Left renal pelvis (tissue), 4 donors: ENCODE measurements at places on chromosomes 7 and 10. TPM values are rescaled to one million over a fixed set of nuclear protein-coding genes. Genes with fewer than 3 reads are reported as not detected.

The ANKRD61 gene
- polyA plus RNA-seq = 2.8 TPM

GRCh38 chr7:111027396-111027795 is 63.5 kb upstream of the LRRN3 start:
- no peak for DNase-seq

GRCh38 chr10:45456233-45456632 is 82.2 kb downstream of the ALOX5 start:
- no peak for DNase-seq

The TAX1BP1 gene
- polyA plus RNA-seq = 129 TPM

DNA sequence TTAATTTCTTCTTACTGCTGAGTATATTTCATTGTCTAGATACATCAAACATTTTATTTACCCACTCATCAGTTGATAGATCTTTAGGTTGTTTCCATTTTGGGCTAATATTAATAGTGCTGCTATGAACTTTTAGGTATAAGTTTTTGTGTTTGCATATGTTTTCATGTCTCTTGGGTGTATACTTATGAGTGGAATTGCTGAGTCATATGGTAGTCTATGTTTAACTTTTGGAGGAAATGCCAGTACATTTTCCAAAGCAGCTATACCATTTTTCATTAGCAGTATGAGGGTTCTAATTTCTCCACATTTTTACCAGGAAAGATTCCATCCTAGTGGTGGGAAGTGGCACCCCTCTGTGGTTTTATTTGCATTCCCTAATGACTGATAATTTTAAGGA is 101.1 kb downstream of the ANKRD30A start:
- DNase-seq = no peak

DNA sequence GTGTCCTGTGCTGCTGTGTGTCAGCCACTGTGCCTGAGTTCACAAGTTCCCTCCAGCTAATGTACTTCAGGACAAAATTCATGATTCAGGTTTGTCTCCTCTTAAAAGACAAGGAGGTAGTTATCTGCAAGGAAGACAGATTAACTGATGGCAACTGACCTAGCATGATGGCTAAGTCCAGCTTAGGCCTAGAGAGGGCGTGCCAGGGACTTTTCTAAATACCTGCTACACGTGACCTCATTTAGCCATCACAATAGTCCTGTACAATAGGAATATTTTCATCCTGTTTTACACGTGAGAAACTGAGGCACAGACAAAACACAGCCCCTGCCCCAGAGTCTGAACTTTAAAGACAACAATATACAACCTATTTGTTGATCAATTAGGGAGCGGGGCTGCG is 275.7 kb downstream of the XPNPEP1 start:
- DNase-seq = no peak

The MINDY4 gene
- polyA plus RNA-seq = 13.4 TPM

The GHRHR gene
- 0.40 TPM for polyA plus RNA-seq

DNA sequence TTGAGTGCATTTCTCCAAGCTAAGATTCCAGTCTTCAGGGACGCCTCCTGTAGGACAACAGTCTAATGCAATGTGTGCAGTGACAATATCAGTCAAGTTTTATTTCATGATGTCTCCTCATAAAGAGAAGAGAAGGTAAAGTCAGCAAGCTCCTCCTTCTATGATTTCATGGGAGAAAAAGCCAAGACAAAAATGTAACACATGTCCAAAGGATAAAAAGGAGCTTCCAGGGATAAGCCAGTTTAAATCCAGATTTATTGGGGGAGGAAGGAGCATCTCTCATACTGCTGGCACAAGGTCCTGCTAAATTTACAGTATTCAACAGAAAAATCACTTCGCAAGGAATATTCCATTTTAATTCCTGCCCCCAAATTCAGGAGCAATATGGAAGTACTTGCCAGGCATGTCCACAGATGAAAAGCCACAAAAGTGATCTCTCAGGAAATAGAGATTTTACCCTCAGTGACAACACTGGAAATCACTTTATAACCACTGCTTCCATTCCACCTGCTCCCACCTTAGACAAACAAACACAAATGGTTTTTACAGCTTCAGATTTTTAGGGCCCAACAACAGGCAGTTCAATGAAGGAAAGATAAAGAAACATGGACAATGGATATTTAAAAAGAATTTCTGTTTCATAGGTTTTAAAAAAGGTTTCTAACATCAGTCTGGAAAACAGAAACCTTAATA is 677.5 kb upstream of the C7orf33 start:
- no peak for DNase-seq

The MEIG1 gene
- 1.5 TPM for polyA plus RNA-seq

GRCh38 chr10:5737352-5737751 is 52.7 kb downstream of the TASOR2 start:
- DNase-seq = no peak

The NKX2-3 gene
- polyA plus RNA-seq = not detected

GRCh38 chr10:127447197-127447596 is 101.9 kb upstream of the NPS start:
- DNase-seq = no peak

GRCh38 chr7:46747869-46748576 is 827.0 kb upstream of the IGFBP3 start:
- no peak for DNase-seq

DNA sequence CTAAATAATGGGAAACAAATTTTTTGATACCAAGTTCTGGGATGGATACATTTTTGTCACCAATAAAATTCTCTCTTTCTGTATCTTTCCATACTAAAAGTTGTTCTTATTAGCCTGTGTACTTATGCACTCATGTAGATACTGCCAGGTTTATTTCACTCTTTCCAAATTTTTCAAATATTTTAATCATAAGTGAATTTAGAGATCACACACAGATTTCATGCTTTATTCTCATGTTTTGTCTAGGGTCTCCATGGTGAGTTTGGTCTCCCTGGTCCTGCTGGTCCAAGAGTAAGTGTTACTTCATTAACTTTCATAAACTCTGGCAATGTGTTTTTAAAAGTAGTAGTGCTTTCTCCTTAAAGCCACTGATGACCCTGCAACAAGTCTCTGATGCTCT is 20.3 kb downstream of the COL1A2 start:
- DNase-seq = no peak

GRCh38 chr10:5665373-5666007 is 905 bp downstream of the ASB13 start:
- no peak for DNase-seq

GRCh38 chr10:76581506-76582256 is 1055.9 kb downstream of the KCNMA1 start:
- DNase-seq = no peak

GRCh38 chr7:33702514-33703054 is 202.8 kb upstream of the BMPER start:
- DNase-seq = no peak

The FBXL15 gene
- polyA plus RNA-seq = 5.3 TPM

The YKT6 gene
- 67.7 TPM for polyA plus RNA-seq

DNA sequence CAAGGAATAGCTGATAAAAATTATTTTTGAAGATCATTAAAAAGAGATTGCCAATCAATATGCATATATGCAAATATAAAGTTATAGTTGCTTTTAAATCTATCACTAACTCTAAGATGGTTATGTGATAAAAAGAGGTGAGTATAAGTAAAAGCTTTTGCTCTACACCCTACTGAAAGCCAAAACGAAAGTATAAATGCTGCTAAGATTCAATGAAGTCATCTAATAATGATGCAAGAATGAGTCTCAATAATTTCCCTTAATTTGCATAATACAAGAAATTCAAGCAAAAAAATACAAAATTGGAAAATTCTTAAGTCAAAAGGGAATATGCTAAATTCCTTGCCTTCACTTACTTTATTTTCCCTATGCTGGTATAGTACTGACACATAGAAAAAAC is 75.2 kb downstream of the WAPL start:
- DNase-seq = no peak

GRCh38 chr10:64863836-64864235 is 1342.6 kb downstream of the REEP3 start:
- no peak for DNase-seq
